ENCODE measurements at places on chromosomes 3 and 15.
A peak's percentile ranks its signal among the peaks of the same experiment; 100 is the strongest.

GRCh38 chr15:62741106-62741505 is 301.4 kb upstream of the TPM1 start:
- no peak for DNase-seq

DNA sequence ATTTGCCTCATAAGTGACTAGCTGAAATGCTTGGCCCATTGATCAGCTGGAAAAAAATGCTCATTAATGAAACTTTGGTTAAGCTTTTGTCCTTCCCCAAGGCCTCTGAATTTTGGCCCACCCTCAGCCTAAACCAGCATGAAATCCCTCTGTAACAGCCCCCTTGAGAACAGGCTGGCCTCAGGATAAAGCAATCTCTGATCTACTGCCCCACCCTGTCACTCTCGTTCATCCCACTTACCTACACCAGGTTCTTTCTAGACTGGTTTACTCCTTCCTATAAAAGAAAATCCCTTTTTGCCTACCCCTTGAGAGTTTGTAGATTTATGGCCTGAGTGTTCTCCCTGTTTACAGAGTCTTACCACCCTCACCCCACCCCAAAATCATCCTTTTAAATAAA is 3.4 kb upstream of the AEN start:
- no peak for DNase-seq

DNA sequence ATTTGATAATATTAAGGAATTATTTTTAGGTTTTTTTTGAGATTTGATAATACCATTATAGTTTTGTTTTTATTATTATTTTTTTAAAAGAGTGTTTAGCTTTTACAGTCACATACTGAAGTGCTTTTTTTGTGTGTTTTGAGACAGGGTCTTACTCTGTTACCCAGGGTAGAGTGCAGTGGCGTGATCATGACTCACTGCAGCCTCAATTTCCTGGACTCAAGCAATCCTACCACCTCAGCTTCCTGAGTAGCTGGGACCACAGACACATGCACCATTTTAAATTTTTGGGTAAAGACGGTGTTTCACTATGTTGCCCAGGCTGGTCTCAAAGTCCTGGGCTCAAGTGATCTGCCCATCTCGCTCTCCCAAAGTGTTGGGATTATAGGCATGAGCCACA is 73.0 kb downstream of the SUMF1 start:
- peak; percentile 45 for DNase-seq

GRCh38 chr3:132690040-132690439 is 29.9 kb downstream of the UBA5 start:
- no peak for DNase-seq

- DNase-seq: no peak
Measured at GRCh38 chr3:148873270-148873927, 8.3 kb downstream of the CPA3 start.

Measured in inflammatory macrophage (primary cell).